Astrocyte of the spinal cord (primary cell): ENCODE measurements at places on chromosomes 11 and 22.

DNA sequence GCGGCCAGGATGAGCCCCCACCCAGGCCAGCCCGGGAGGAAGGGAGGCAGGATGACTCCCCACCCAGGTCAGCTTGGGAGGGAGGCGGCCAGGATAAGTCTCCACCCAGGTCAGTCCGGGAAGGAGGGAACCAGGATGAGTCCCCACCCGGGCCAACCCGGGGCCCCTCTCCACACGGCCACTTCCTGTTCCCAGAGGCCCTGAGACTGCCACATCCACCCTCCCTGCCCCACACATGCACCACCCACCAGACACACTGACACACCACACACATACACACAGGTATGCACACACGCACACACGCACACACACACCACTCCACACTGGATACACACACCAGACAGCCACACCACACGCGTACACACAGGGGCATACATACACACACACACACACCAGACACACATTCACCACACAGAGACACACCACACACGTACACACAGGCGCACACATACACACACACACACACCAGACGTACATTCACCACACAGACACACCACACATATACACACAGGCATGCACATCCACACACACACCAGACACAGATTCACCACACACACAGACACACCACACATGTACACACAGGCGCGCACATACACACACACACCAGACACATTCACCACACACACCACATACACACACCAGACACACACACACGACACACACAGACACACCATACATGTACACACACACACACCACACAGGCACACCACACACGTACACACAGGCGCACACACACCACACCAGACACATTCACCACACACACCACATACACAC lies 84.9 kb upstream of the PRR5 start:
- no peak for DNase-seq

GRCh38 chr22:42699281-42699975 lies 21.2 kb downstream of the A4GALT start:
- no peak for DNase-seq

DNA sequence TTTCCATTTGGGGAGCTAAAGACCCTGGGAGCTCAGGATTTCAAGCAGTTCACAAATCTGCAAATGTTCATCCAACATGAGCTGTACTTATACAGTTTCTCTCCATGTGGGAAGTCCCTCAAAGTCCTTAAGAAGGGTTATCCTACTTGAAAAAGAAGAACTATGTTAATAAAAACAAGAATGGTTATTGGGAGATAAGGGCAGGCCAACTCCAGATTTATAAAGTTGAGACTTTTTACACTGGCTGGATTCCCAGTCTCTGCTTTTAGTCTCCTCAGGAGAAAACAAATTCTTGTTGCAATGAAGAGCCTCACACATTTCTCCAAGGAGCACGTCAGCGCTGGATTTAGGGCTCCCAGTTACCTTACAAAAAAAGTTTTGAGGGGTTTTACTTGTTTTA lies 34.2 kb upstream of the CTTN start:
- DNase-seq: peak; percentile 17

- DNase-seq: no peak
These were observed 595 bp downstream of the TRIM66 start for GRCh38 chr11:8681837-8682302.

DNA sequence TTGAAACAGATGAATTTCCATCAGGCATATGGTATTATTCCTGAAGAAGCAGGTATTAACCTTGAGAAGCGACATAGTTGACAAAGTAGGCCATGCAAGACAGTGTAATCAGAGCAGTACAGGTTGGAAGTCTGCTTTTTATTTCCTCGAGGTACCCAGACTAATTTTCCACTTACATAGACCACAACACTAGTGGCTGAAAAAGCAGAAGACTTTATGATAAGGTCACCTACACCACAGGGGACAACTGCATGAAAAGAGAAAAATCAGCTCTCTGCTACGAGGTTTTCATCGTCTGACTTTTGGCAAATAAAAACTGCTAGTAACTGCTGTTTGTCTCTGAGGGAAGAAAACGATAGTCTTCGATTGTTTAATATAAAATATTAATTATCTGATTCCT lies 77.5 kb downstream of the CNTN5 start:
- no peak for DNase-seq

DNA sequence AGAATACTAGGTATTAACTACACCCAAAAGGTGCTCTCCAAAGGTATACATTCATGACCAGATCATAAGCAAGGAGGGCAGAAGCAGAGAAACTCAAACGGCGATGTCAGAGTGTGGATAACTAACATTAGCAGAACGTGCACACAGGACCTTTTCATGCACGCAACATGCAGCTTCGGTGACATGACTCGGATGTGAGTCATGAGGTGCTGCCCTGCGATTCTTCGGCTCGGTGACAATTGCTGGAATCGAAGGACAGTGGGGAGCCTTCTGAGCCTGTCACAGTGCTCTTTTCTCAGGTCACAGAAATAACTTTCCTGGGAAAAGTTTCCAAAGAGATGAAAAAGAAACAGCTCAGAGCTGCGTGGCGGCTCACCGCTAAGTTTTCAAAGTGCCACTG lies 418.5 kb upstream of the SYN3 start:
- no peak for DNase-seq

DNA sequence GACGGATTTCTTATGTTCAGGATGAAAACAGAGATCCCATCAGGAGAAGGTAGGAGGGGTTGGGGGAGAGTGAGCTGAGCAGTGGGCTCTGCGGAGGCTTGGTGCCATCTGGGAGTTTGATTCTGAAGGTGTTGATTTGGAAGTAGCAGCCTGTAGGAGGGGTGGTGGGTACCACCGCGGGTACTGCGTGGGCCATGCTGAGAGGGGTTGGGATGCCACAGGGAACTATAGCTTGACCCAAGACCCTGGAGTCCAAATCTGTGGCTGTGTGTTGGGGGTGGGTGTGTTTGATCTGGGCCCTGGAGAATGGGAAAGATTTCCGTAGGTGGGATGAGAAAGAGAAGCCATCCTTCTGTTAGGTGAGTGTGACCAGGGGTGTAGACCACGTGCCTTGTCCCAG lies 5.0 kb downstream of the INCENP start:
- DNase-seq: no peak

GRCh38 chr11:74138572-74138971 lies 32.2 kb downstream of the C2CD3 start:
- DNase-seq: peak; percentile 98

DNA sequence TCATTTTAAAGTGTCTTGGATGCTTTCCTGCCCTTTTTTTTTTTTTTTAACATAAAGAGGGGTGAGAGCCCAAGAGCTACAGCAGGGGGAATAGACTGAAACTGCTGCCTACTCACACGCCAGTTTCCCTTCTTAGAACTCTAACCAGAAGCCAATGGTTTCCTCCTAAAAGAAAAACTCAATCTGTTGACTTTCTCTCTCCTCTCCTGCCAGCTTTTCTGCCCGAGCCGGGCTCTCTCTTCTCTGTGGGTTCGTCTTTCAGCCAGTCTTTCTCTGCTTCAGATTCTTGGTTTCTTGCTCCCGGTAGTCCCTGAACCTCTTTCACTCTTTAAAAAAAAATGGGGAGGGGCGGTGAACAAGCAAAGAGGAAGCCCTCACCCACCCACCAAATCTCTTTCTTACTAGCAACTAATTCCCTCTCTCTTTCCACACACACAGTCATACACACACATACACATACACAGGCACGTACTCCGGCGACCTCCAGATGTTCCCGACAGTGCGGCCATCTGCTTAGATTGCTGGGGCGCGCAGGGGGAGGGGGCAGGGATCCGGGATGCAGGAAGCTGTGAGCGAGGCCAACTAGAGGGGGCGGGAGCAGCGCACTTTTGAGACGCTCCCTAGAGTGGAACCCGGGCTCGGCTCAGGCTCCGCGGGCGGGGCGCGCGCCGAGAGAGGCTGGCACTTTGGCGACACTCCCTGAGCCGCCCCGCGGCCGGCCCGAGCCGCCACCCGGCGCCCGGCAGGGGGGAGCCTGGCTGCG lies 444 bp upstream of the TSKU start:
- DNase-seq: peak; percentile 98

- DNase-seq: no peak
These were observed 31.8 kb downstream of the EIF3M start for GRCh38 chr11:32615422-32615821.

DNA sequence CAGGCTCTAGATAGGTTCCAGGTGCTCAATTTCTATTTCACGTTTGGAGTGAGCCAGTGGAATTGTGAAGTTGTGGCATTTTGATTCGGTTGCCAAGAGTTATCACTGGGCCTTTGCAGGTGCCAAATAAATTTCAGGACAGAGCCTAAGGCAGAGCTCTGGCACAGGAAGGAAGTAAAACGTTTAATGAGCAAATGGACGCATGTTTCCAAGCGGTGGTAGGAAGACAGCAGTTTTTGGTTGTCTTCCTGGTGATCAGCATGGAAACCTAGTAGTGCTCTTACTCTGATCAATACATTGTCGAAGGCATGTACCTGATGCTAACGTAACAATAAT lies 452 bp downstream of the BIRC3 start:
- no peak for DNase-seq

DNA sequence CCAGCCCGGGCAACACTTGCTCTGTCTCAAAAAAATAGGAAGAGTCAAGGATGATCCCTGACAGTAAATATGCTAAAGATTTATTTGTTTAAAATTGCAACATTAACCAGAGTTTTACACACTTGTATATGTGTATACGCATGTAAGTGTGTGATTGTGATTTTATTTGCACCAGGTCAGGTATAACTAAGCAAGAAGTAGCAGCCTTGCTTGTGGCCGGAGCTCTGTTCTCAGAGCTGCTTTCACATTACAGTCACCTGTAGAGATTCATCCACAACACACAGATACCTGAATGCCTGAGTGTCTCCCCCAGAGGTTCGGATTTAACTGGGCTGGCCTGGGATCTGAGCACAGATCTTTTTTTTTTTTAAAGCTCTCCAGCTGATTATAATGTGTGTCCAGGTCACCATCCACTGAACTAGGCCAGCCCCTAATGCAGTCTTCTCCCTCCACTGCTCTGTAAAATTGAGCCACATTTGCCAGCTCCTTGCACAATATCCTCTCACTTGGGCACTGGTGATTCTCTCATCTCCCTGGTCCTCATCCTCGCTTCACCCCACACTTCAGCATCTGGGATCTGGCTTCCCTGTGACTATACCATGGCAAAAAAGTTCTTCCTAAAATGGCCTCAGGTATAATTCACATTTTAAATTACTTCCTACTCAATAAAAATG lies 48.3 kb downstream of the LIF start:
- no peak for DNase-seq

GRCh38 chr11:112497826-112498225 lies 237.2 kb upstream of the PLET1 start:
- DNase-seq: no peak

GRCh38 chr11:126461096-126461440 lies 105.6 kb downstream of the ST3GAL4 start:
- DNase-seq: no peak

GRCh38 chr11:109329716-109330115 lies 92.3 kb upstream of the C11orf87 start:
- no peak for DNase-seq

- peak; percentile 13 for DNase-seq
These were observed 15.2 kb downstream of the ROBO4 start for GRCh38 chr11:124882339-124883071.

DNA sequence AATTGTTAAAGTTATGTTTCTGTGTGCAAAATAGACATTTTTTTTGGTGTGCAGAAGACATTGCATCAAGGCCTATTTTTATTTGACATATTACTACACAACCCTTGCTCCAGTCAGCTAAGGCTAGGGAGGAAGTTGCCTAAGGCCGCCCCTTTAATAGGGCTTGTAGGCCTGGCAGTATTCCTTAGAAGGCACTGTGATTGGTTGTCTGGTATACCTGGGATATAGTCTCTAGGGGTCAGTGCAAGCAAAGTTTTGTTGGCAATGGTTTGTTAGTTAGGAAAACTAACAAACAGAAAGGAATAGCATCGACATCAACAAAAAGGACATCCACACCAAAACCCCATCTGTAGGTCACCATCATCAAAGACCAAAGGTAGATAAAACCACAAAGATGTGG lies 16.9 kb downstream of the CCDC15 start:
- DNase-seq: peak; percentile 35

DNA sequence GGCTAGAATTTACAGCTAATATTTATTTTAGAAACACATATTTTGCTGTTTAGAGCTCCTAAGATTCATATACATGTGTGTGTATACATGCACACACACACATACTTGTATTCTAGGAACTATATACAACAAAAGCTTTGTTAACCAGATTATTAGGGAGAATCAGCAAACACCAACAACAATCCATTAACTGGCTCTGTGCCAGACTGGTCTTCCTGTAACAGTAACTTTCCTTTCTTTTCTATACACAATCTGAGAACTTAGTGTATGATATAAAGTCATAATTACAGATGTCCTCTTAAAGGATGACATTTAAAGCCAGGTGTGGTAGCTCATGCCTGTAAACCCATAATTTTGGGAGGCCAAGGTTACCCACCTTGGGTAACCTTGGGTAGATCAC lies 49.5 kb upstream of the CLNS1A start:
- DNase-seq: no peak

GRCh38 chr11:86876716-86877234 lies 76.4 kb downstream of the PRSS23 start:
- no peak for DNase-seq

DNA sequence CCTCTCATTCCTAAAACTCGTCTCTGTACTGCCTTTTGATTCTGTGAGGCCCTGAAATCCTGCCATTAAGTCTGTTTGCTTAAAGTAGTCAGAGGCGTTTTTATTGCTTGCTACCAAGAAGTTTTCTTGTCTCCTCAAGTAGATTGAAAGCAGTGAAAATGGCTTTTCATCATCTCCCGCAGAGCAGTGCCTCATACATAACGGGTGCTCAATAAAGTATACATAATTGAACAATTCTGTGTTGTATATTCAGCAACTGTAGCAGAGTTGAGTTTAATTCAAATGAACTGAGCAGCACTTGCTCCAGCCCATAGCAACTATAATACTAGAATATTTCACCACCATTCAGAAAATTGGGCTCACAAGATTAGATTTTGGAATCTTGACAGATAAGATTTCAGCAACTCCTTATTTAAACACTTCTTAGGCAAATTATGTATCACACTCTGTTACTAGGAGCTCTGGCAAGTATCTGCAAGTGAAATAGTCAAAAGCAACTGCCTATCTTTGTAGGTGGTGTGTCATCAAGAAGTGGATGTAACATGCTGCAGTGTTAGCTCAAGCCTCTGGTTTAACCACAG lies 20.0 kb downstream of the FIBIN start:
- DNase-seq: peak; percentile 53

GRCh38 chr22:38262051-38262795 lies 10.6 kb downstream of the TMEM184B start:
- no peak for DNase-seq

- DNase-seq: no peak
These were observed 35.3 kb downstream of the IGF2 start for GRCh38 chr11:2103668-2104523.

DNA sequence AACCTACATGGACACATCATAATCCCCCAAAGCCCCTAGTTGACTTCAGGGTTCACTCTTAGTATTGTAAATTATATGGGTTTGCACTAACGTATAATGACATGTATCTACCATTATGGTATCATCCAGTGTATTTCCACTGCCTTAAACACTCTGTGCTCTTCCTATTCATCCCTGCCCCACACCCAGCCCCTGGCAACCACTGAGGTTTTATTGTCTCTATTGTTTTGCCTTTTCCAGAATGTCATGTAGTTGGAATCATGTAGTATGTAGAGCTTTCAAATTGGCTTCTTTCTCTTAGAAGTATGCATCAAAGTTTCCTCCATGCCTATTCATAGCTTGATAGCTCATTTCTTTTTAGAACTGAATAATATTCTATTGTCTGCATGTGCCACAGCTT lies 16.5 kb upstream of the EIF3M start:
- no peak for DNase-seq

- no peak for DNase-seq
These were observed 92.9 kb downstream of the MICAL3 start for GRCh38 chr22:17931400-17931825.

GRCh38 chr22:25702571-25703167 lies 39.3 kb upstream of the MYO18B start:
- DNase-seq: no peak
